Stimulated activated CD8-positive, alpha-beta memory T cell treated with anti-CD3 and anti-CD28 coated beads, Interleukin-15, amount 100 ng/mL, for 24 hours (primary cell): ENCODE measurements at places on chromosomes 5 and 9.

DNA sequence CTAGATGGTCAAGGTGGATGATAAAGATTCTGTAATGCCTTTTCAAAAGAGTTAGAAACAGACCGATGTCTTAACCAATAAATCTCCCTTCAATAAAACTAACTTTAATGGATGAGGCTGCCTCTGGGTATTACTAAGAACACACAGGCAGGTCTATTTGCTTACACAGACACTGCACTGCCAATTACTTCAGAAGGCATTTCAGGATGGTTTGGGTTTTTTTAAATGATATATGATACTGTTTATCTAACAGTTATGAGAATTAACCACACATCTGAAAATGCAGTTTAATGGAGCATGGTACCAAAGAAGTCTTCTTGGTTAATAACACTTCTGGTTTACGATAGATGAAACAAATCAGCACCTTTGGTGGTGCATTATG lies 367.9 kb upstream of the GRAMD2B start:
- no peak for DNase-seq

DNA sequence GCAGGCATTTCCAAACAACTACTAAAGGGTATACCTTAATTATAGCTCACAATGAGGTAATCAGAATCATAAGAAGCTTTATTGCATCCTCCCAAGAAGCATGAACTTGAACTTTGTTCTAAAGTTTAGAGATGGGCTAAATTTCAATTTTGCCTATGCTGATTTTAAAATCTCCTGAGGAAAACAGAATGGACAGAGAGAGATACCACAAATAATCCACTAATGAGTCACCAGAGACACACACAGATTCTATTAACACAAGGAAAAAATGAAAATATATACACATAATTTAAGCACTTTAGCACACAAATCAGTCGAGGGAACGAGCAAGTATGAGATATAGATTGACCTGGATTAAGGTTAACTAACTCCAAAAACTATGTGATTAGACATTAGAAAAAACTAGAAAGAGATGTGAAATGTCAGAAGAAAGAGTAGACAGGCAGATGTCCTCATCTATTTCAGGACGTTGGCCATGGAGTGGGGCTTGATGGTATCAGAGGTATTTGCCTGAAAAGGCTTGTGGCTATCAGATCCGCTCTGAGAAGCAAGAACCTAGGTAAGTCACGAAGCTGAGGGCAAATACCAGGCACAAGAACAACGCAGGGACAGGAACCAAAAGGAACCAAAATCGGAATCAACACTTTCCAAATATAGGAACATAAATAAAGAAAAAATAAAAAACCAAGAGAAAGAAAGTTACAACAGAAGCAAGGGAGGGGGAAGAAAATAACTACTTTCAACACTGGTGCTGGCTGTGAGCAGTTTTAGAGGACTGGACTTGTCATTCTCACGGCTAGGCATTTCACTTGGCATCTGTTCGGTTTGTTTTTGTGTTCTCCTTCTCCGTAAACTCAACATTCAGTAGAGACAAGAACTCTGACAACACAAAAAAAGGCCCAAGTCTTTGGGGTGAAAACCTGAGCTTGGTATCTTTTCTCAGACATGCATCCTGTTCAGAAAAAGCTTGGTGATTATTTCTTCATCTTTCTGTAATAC lies 294.6 kb upstream of the PUM3 start:
- no peak for DNase-seq

DNA sequence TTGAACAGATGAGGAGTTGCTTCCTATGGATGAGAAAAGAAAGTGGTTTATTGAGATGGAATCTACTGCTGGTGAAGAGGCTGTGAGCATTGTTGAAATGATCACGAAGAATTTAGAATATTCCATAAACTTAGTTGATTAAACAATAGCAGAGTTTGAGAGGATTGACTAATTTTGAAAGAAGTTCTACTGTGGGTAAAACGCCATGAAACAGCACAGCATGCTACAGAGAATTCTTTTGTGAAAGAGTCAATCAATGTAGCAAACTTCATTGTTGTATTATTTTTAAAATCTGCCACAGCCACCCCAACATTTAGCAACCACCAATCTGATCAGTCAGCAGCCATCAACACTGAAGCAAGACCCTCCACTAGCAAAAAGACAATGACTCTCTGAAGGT lies 309.1 kb downstream of the SPOCK1 start:
- no peak for DNase-seq

- DNase-seq = no peak
Observed at GRCh38 chr9:37038943-37039464, 4.9 kb upstream of the PAX5 start.

DNA sequence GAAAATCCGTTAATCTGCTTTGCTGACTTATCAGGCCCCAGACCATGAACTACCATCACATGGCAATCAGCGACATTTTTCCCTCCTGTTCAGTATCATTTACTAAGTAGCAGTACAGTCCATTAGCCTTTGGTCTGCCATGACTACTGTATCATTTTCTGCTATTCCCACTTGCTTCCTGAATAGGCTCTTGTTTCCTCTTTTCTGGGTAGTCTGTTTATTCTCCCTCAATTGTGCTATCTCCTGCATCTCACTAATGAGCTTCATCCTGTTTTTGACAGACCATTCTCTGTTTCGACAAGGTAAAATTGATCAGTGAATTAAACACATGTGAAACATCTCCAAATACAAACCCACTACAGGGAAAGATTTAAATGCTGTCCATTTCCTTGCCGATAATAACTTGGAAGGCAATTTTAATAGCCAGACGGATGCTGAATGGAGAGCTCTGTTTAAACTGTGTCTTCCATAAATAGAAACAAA lies 263.5 kb upstream of the ANKRD55 start:
- DNase-seq = no peak

DNA sequence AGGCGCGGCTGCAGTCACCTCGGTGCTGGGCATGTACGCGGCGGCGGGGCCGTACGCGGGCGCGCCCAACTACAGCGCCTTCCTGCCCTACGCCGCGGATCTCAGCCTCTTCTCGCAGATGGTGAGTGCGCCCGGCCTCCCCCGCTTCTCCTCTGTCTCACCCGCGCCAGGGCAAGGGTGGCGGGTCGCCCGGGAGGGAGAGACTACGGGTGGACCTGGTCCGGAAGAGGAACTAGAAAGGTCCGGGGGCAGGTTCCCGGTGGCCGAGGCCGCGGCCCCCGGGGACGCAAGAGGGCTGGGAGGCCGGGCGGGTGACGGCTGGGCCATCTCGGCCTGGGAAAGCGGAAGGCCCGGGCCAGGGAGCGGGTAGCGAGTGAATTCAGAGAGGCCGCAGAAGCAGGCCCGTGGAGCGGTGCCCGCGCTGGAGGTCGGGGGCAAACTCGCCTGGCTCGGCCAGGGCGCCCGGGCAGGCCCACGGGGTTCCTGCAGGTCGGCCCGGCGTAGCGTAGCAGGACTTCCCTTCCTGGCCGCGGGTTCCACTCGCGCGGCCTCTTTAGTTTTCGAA lies 711 bp downstream of the IRX1 start:
- DNase-seq = no peak

GRCh38 chr9:114218264-114219120 lies 63.2 kb downstream of the COL27A1 start:
- DNase-seq = no peak

DNA sequence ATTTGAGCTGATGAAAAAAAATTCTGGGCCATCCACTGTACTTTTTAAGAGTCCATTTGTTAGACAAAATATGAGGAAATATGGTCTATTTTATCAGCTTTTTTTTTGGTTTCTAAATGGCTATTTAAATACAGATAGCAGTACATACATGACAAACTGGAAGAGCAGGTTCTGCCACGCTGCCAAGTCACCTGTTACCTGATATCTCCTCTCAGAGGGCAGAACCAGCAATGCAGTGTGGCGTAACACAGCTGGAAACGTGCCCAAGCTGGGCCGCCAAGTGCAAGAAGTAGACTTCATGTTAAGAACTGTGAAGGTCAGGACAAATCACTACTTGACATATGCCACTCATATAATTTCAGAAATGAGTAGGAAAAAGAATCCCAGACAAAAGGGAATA lies 8.1 kb downstream of the MCIDAS start:
- no peak for DNase-seq

DNA sequence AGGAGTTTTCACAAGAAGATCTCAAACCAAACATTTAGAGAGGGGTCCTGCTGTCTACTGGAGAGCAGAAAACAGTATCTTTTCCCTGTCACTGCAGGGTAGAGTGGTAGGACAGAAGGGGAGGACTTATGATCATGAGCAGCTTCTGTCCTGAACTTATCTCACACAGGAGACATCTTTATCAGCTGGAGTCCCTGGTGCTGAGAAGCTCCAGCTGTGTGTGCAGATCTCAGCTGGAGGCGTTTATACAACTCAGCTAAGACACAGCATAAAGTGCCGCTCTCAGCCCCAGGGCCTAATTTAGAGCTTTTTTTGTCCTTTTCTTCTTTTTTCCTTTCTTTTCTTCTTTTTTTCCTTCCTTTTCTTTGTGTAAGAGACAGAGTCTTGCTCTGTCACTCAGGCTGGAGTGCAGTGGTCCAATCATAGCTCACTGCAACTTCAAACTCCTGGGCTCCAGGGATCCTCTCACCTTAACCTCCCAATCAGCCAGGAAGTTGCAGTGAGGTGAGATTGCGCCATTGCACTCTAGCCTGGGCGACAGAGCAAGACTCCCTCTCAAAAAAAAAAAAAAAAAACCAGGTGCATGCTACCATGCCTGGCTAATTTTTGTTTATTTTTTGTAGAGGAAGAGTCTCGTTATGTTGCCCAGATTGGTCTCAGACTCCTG lies 31.9 kb downstream of the CCDC125 start:
- DNase-seq = no peak

DNA sequence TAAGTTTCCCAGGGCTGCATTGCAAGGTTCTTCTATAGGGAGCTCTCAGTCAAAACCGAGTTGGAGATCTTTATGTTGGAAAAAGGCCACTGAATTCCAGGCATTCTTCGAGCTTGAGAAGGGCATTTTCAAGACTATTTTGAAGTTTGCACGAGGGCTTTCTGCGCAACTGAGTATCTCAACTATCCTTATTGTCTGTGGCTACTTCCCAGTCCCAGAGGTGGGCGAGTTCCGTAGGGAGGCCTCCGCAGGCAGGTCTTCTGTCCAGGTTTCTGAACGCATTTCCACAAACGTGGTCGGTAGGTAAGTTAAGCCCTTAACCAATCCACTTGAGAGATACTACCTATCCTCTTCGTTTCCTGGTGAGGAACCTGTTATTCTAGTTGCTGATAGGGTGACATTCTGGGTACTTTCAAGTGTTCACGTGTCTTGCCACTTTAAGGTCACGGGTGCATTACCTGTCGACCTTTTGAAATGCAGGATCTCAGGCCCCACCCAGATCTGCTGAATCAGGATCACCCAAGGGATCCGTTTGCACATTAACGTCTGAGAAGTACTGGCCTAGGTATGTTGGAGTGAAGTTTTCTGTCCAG lies 51.4 kb upstream of the TJP2 start:
- no peak for DNase-seq

DNA sequence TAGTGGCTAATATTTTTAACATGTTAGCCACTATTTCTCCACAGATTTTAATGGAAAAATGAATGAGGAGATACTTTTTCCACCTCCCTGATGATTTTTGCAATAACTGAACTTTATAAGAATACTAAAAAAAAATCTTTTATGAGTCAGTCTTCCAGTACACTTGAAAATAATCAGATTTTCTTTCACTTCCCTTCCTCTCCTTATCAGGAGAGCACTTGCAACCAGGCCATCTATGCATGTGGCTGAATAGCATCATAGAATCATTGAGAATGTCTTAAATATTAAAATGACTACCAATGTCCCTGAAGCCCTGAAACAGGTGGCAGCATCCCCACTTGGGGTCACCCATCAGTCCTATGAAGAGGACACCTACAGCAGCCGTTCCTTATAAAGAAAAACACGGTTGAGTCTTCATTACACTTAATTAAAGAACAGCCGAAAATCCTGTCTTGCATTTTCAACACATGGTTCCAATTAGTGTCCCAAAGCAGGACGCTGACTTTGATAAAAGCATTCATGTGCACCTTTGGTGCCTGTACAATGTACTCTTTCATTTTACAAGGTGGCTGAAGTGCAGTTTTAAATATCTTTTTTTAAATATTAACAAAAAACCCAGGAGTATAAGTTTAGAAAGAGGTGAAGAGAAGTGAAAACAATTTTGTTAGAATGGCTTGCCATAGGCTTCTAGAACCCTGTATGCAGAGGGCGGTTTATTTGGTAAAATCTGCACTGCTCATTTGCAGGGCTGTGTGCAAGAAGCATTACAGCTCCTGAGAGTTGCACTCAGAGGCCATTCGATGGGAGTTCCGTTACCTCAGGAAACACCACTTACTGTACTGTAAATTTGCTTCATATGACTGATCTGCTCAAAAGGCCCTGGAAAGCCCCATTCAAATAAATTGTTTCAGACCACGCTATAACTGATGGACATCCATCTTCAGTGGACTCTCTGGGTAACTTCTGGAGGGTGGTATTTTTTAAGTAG lies 106.9 kb upstream of the VCAN start:
- no peak for DNase-seq

DNA sequence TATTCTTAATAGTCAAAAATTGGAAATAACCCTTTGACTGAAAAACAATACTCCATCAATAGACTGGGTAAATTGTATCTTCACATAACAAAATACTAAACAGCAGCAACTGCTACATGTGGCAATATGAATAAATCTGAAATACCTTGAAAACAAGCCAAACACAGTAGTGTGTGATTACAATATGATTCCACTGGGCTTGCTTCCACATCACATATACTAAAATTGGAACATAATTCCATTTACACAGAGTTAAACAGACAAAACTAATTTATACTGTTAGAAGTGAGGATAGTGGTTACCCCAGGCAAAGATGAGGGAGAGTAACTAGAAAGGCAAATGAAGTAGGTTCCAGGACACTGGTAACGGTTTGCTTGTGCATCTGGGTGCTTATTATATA lies 20.4 kb downstream of the FNIP1 start:
- DNase-seq = no peak

DNA sequence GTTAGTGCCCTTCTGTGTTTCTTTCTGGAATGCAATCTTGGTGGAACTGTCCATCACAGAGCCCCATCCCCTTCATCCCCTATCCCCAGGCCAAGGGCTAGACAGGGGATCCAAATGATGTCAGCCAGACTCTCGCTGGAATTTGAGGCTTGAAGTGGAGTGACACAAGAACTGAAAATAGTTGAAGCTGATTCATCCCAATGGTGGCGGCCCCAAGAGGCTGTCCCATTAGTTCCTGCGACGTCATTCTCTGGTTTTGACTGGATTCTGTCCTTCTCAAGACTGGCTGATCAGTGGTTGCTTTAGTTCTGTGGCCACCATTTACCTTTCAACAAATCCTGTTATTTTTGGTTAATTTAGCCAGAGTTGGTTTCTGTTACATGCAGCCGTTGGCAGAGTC lies 59.9 kb downstream of the SUB1 start:
- no peak for DNase-seq

- DNase-seq = no peak
Observed at GRCh38 chr5:6342689-6343315, 35.5 kb downstream of the MED10 start.
